ENCODE measurements at places on chromosomes 16 and 17.

- no peak for DNase-seq
These were observed 4.6 kb downstream of the TSPOAP1 start for GRCh38 chr17:58324056-58324408.

DNA sequence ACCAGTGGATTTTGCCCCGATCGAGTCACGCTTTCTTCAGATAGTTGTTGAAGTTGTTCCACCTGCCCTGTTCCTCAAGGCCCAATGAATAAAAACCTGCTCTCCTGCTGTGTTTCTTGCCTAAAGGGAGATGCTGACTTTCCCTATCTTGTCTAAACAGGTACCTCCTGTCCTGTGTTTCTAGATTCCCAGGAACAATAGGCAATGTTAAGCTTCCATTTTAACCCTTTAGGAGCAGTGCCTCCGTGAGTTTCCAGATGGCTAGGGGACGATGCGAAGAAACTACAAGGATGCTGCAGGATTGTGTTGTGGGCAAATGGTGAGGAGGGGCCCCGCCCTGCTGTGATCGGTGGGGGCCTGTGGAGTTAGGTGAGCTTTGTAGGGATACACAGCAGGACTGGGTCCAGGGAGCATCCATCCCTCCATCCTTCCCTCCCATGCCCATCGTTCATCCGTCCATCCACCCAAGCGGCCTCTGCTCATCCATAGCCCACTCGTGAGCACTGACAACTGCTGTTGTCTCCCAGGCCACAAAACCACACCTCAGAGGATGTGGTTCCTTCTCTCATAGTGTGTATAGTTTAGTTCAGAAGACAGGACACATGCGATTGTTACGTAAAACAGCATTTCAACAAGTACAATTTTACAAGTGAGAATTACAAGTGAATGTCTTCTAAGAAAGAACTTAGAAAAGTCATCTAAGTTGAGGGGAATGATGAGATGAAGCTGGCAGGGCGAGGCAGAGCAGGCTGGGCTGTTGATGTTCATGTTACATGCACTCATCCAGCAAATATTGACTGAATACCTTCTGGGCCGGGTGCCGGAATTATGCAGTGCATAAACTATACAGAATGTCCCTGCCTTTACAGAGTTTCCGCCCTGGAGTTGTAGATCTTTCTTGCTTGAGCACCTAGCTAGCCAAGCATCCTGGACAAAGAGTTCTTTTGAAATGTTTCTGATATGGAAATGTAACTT, 5.2 kb downstream of the ARSG start:
- no peak for DNase-seq

GRCh38 chr17:3475812-3476610, at the start of gene ASPA:
Gene ASPA (plus strand): TSS chr17:3475997. CDS start chr17:3476160, 163 bp downstream.
- no peak for DNase-seq

- no peak for DNase-seq
These were observed 9.4 kb downstream of the RPL19 start for GRCh38 chr17:39209317-39210092.

- no peak for DNase-seq
These were observed 5.7 kb downstream of the IRX5 start for GRCh38 chr16:54936201-54936978.

Data from NCI-H1092 (cell line).